ENCODE measurements at places on chromosomes 7 and 10. TPM values are rescaled to one million over a fixed set of nuclear protein-coding genes. Genes with fewer than 3 reads are reported as not detected.

DNA sequence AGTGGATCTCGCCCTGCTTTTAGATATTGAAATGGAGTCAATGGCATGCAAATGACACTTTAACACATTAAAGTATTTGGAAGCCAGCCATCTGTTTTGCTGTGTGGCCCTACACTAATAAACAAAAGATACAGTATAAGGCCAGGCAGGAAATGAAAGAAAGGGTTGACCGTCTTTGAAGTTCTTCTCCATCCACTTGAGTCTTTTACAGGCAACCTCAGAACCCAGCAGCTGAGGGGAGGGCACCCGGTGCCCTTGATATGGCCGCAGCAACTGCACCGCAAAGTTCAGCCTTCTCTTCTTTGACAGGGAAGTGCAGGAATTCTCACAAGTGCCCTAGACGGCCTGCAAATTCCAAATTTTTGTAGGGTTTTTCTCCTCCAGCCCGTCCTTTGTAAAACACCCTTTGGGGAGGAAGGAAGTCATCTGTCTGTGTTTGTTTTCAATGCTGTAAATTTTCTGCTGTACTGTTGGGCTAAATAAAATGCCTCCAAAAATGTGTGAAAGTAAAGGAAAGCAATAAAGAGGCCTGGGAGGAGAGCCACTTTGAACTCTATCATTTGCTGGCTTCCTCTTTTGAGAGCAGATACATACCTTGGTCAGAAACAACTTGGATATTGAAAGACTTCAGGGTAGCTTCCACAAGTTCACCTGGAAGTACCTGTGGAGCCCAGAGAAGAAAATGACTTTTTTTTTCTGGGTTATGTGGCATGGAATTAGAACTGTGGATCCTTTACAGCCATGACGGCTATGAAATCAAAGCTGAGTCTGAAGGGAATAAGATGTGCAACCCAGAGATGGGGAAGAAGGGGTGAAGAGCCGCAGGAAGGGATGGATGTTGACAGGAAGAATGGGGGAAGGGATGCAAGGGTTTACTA is 3.6 kb downstream of the HOXA1 start:
- H3K27me3 ChIP-seq: no peaks in the 10 kb centered on the region
- H3K36me3 ChIP-seq: no peaks in the 10 kb centered on the region
- no peak overlapping the region for H3K4me3 ChIP-seq
- H3K4me1 ChIP-seq: peaks cover 51% of the 10 kb centered on the region

DNA sequence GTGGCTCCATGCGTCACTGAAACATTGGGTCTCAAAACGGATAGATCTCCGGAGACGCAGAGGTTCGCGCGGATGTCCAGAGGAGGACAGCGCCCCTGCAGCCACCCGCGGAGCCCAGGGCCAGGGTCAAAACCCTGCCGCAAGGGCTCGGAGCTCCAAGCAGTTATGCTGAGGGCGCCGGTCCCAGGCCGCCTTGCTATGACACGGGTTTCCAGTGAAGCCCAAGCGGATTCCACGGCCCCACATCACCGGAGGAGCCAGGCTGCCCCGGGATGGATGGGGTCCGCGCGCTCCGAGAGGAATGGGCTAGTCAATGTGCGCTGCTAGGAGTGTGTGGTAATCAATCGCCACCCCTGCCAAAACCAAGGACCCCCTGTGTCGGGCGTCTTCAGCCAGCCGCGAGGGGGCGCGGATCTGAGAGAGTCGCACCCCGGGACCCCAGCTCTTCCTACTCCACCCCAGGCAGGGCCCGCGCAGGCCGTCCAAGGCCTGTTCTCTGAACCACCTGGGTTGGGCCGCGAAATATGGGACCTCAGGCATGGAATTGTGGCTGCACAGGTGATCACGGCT is 5.6 kb upstream of the EMX2 start:
- DNase-seq: no peak
- no peaks in the 10 kb centered on the region for H3K36me3 ChIP-seq
- H3K4me3 ChIP-seq: no peak overlapping the region
- H3K27ac ChIP-seq: no peak overlapping the region

- no peaks in the 10 kb centered on the region for H3K36me3 ChIP-seq
- H3K27ac ChIP-seq: no peak overlapping the region
- H3K27me3 ChIP-seq: no peaks in the 10 kb centered on the region
Observed at GRCh38 chr7:30382607-30383006, 96.0 kb downstream of the NOD1 start.

- no peaks in the 10 kb centered on the region for H3K36me3 ChIP-seq
- no peak for DNase-seq
- no peak overlapping the region for H3K4me3 ChIP-seq
- H3K4me1 ChIP-seq: no peaks in the 10 kb centered on the region
Observed at GRCh38 chr10:92742331-92743228, 52.8 kb downstream of the HHEX start.

GRCh38 chr10:78567680-78568455 is 500.9 kb upstream of the ZMIZ1 start:
- no peaks in the 10 kb centered on the region for H3K36me3 ChIP-seq
- no peaks in the 10 kb centered on the region for H3K4me1 ChIP-seq
- H3K27me3 ChIP-seq: peaks cover 20% of the 10 kb centered on the region
- no peak overlapping the region for H3K27ac ChIP-seq
- H3K4me3 ChIP-seq: no peak overlapping the region

DNA sequence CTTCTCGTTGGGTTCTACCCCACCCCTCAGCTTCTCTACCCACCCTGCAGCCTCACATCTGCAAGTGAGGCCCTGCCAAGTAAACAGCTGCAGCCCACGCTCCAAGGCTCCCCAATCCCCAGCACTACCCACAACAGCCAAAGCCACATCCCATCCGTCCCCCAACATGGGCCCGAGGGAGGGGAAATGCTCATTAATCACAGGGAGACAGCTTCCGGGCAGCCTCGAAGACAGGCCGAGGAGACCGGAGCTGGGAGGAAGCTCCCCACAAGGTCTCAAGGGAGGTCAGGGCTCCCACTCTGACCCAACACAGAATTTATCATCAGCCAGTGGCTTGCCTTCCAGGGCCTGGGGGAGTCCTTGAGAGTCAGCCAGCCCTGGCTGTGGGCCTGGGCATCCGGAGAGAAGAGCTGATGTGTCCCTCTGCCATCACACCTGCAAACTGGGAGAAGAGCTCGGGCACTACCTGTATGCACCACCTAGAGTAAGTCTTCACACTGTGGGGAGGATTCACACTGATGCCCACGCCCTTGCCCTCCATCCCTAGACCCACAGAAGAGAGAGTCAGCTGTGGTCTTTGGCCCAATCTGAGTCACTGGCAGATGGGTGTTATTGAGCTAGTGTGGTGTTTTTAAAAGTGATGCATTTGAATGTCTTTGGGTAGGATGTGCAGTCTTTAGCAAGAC is 115.5 kb upstream of the ZMIZ1 start:
- no peak overlapping the region for H3K4me3 ChIP-seq
- no peaks in the 10 kb centered on the region for H3K4me1 ChIP-seq
- H3K36me3 ChIP-seq: no peaks in the 10 kb centered on the region
- no peak overlapping the region for H3K27ac ChIP-seq
- DNase-seq: no peak

- H3K27ac ChIP-seq: no peak overlapping the region
- no peak for DNase-seq
- H3K36me3 ChIP-seq: no peaks in the 10 kb centered on the region
- H3K4me1 ChIP-seq: peaks cover 23% of the 10 kb centered on the region
- no peaks in the 10 kb centered on the region for H3K27me3 ChIP-seq
- H3K4me3 ChIP-seq: no peak overlapping the region
Observed at GRCh38 chr10:71621231-71622153, 98.1 kb downstream of the C10orf105 start.

GRCh38 chr7:54879776-54880175 is 120.8 kb upstream of the SEC61G start:
- no peak overlapping the region for H3K27ac ChIP-seq
- no peaks in the 10 kb centered on the region for H3K36me3 ChIP-seq
- no peak overlapping the region for H3K4me3 ChIP-seq

GRCh38 chr10:48456361-48456804 is 148.5 kb downstream of the ARHGAP22 start:
- H3K4me3 ChIP-seq: no peak overlapping the region
- no peak overlapping the region for H3K27ac ChIP-seq
- DNase-seq: no peak

DNA sequence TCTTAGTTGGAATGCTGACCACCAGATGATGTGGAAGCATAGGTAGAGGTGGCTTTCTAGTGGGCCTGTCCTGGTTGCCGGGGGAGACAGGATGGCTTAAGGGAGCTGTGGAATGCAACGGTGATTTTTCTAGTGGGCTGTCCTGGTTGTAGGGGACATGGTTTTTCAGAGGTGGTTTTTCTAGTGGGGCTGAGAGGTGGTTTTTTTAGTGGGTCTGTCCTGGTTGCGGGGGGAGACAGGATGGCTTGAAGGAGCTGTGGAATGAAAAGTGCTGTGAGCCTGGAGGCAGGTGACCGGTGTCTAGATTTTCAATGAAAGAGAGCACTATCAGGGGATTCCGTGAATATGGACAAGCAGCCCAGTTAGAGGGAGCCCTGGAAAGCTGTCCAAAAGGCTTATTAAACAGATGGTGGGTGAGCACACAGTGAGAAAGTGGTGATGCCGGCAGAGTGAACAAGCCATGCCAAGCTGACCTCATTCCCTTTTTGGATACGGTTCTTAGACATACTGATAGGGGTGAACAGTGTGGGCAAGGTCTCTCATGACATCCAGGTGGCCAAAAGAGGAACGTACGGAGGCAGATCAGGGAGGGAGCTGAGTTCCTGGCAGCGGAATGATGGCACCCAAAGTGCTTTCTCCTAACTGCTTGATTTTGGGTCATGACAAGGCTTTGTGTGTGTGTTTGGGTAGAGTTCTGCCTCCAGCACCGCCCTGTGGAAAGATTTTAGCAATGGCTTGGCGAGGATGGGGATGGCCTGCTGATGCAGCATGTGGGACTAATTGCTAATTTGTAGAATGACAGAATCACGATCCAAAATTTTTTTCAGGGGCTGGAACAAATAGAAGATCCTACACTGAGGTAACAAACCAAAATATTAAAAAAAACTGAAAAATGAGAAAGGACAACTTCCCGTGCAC is 126.6 kb downstream of the TMEM178B start:
- no peaks in the 10 kb centered on the region for H3K36me3 ChIP-seq
- no peak overlapping the region for H3K27ac ChIP-seq
- H3K4me3 ChIP-seq: no peak overlapping the region

DNA sequence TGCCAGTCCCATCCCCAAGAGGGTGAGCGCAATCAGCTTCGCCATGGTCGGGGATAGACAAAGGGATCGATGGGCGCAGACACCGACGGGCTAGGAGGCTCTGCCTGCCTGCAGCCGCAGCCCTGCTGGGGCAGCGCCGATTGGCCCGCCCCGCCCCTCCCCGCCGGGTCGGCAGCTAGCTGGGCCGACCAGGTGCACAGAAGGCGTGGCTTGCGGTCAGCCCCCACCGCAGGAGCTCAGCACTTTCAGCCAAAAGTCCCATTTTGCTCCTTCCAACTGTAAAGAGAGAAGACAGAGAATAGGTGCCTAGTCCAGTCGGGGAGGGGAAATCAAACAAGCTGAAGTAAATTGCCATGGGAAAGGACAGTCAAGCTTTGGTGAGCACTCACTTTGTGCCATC is at the start of gene PON1:
Gene PON1, minus strand, starts transcription at position 102 of the 400 bp plus-strand sequence. Its CDS starts 57 bp downstream, at position 45.
- DNase-seq: no peak
- no peaks in the 10 kb centered on the region for H3K4me1 ChIP-seq
- no peak within 1 kb of the TSS for H3K4me3 ChIP-seq
- no peaks in the 10 kb centered on the region for H3K27me3 ChIP-seq

DNA sequence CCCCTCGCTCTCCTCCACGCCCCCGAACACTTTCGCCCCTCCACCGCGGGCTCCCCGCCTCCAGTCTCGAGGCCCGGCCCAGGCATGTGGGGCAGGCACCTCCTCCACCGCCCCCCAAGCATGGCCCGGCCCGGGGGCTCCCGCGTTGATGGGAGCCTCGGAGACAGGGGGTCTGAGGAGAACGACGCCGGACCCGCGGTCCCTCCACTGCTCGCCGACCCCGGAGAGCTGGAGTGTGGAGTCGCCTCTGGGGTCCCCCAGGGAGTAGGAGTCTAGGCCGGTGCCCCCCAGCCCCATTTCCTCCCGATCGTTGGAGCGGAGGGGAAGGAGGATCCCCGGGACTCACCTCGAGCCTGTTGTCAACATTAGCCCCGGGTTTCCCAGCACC is 206 bp downstream of the UPF2 start:
- H3K4me3 ChIP-seq: peak overlapping the region; percentile 65
- peak overlapping the region; percentile 88 for H3K27ac ChIP-seq

DNA sequence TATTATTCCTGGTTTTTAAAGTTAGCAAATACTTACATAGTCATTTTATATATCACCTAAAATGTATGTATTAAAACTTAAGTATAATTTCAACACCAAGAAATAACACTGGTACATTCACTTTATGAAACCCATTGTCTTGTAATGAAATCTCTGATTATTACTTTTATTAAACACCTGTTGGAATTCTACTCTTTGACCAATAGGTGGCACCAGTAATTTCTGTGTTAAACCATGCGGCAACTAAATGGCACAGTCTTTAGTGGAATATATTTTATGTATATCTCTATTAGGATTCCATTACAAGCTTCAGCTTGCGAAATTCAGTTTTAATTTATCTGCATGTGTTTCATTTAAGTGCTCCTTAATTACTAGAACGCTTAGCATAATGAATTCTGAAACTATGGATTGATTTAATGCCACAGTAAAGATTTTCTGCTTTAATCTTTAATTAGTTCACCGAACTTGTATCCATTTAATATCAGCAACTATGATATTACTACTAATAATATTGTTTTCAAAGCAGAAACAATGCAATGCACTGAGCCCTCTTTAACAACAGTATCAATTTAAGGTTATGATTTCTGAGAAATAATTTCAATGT is 181.3 kb downstream of the MAGI2 start:
- peak overlapping the region; percentile 75 for H3K27ac ChIP-seq
- DNase-seq: no peak
- no peaks in the 10 kb centered on the region for H3K4me1 ChIP-seq
- H3K27me3 ChIP-seq: no peaks in the 10 kb centered on the region

GRCh38 chr10:5033061-5033778 is 29.6 kb upstream of the AKR1C2 start:
- no peaks in the 10 kb centered on the region for H3K36me3 ChIP-seq
- no peaks in the 10 kb centered on the region for H3K4me1 ChIP-seq
- H3K27me3 ChIP-seq: no peaks in the 10 kb centered on the region
- no peak overlapping the region for H3K4me3 ChIP-seq

- H3K27me3 ChIP-seq: no peaks in the 10 kb centered on the region
- no peaks in the 10 kb centered on the region for H3K4me1 ChIP-seq
- H3K4me3 ChIP-seq: no peak overlapping the region
- no peaks in the 10 kb centered on the region for H3K36me3 ChIP-seq
- H3K27ac ChIP-seq: no peak overlapping the region
Observed at GRCh38 chr7:80372415-80372814, 139.4 kb downstream of the GNAT3 start.

GRCh38 chr10:69552268-69552667 is 21.0 kb downstream of the NEUROG3 start:
- H3K27ac ChIP-seq: no peak overlapping the region
- DNase-seq: no peak
- no peaks in the 10 kb centered on the region for H3K4me1 ChIP-seq
- H3K36me3 ChIP-seq: no peaks in the 10 kb centered on the region
- H3K27me3 ChIP-seq: peaks cover 6% of the 10 kb centered on the region

DNA sequence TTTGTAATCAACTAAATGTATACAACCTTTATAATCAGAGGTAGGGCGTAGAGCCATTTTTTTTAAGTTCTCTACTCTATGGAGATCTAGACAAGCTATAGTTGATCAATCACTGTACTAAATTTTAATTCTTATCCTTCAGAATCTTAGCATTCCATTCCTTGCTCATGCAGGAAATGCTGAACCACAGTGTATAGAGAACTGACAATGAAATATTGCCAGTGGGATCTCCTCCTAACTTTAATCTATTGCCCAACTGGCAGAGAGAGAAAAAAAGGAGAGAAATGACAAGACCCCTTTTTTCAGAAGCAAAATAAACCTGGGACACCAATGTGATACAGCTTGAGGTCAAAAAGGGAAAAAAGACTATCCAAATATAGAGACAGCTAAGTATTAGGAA is 26.4 kb upstream of the PPP3CB start:
- H3K27me3 ChIP-seq: no peaks in the 10 kb centered on the region
- no peak for DNase-seq
- H3K4me1 ChIP-seq: no peaks in the 10 kb centered on the region
- H3K4me3 ChIP-seq: no peak overlapping the region

The CAMK2B gene
- total RNA-seq: 0.26 TPM

The HOXA10 gene
- 0.41 TPM for total RNA-seq

The CTNNA3 gene
- total RNA-seq: 0.85 TPM

Data from Panc1 (cell line).